ENCODE measurements at places on chromosomes 4 and X.

DNA sequence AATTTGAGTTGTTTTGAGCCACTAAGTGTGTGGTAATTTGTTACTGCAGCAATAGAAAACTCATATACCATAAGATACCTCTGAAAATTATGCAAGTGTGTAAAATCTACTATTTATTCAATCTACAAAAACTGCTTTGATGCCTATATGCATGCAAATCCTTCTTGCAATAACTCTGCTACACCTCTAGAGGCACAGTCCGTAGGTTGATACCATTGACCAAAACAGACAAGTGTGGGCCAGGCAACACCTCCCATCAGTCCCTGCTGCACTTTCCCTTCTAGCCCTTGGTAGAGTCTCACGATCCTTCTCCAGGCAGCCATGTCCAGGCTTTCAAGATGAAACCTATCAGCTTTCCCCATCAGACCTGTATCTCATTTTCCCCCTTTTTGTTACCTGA lies 48.8 kb upstream of the FAM9A start:
- H3K36me3 ChIP-seq: no peaks in the 10 kb centered on the region
- H3K27me3 ChIP-seq: no peaks in the 10 kb centered on the region
- H3K4me1 ChIP-seq: peaks cover 9% of the 10 kb centered on the region
- no peak overlapping the region for H3K27ac ChIP-seq
- no peak for DNase-seq

GRCh38 chrX:13295841-13296240 lies 24.0 kb downstream of the ATXN3L start:
- no peaks in the 10 kb centered on the region for H3K36me3 ChIP-seq
- no peak overlapping the region for H3K27ac ChIP-seq
- no peaks in the 10 kb centered on the region for H3K27me3 ChIP-seq
- no peak for DNase-seq

DNA sequence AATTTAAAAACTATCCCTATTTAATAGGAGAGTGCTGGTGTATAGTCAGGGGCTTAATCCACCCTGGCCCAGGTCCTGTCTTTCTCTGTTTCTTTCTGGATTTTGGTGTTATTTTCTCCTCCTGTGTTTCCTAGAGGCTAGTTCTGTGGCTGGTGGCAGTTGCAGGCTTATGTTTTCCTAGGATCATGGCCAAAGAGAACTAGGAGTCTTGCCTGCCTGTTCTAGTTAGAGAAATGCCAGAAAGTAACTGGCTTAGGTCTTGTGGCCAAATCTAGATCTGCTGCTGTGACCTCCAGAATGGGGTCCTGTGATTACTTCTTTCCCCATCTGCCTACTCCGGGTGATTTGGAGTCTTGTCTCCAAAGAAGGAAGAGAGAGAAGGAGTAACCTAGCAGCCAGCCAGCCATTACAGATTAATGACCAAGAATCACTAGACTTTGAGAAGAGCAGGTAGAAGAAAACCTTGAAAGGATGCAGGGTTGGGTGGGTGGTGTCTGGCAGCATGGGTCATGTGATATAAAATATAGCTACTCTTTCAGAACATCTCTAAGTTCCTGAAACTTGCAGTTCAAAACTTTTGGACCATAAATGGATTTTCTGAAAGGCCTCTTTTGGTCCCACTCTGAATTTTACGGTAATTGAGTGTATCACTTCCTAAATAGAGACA lies 117.9 kb downstream of the STIM2 start:
- peaks cover 2% of the 10 kb centered on the region for H3K36me3 ChIP-seq
- no peak overlapping the region for H3K4me3 ChIP-seq
- DNase-seq: no peak
- no peaks in the 10 kb centered on the region for H3K4me1 ChIP-seq

DNA sequence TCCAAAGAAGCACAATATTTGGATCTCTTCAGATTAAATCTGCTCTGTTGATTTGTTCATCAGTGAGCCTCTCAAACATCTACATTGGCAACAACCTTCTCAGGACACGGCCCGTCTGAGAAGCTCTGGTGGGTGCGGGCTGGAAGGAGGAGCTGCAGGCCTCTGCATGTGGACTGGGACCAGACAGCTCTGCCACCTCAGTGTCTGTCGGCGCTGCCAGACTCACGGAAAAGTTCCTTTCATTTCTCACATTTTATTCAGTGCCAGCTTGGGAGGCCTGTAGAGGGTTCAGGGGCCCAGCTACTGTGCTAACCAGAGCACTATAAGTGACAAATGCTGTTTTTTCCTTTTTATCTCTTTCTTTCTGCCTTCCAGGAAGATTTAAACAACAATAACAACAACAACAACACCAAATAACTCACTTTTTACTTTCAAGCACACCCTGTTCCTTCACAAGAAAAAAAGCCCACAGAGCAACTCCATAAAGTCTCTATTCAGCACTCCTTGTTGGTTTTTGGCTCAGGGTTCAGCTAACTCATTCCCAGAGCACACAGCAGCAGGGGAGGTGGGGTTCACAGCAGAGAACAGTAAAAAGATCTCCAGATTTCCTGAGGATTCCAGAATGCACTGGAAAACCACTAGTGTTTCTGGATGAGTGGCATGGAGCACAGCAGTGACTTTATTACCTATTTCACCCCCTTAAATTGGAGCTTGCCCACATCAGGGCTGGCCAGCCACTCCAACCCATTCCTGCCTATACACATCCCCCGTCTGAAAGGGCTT lies 23.2 kb upstream of the HOPX start:
- H3K4me3 ChIP-seq: no peak overlapping the region
- no peak overlapping the region for H3K27ac ChIP-seq
- no peak for DNase-seq
- peaks cover 13% of the 10 kb centered on the region for H3K4me1 ChIP-seq

GRCh38 chr4:151807220-151807619 lies 46.4 kb upstream of the GATB start:
- peaks cover 14% of the 10 kb centered on the region for H3K4me1 ChIP-seq

DNA sequence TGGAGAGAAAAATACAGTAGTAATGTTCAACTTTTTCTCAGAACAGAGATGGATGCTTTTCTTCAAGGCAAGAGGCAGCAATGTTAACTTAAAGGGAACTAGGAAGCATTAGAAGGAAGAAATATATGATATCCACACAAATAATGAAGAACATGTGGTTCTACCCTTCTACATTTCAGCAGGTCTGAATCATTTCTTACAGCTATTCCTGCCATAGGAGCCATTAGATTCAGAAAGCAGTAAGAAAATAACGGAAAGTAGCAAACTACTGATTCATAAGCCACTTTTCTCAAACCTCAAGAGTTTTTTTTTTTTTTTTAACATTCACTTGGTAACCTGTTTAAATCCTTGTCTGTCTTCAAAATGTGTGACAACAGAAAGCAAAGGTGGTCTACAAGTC lies 1251.6 kb upstream of the AGA start:
- H3K27me3 ChIP-seq: no peaks in the 10 kb centered on the region
- DNase-seq: no peak
- no peak overlapping the region for H3K4me3 ChIP-seq
- no peak overlapping the region for H3K27ac ChIP-seq
- no peaks in the 10 kb centered on the region for H3K36me3 ChIP-seq

- no peak overlapping the region for H3K27ac ChIP-seq
- no peaks in the 10 kb centered on the region for H3K27me3 ChIP-seq
- H3K4me1 ChIP-seq: peaks cover 20% of the 10 kb centered on the region
These were observed 110.6 kb upstream of the C1QTNF7 start for GRCh38 chr4:15317246-15317645.

DNA sequence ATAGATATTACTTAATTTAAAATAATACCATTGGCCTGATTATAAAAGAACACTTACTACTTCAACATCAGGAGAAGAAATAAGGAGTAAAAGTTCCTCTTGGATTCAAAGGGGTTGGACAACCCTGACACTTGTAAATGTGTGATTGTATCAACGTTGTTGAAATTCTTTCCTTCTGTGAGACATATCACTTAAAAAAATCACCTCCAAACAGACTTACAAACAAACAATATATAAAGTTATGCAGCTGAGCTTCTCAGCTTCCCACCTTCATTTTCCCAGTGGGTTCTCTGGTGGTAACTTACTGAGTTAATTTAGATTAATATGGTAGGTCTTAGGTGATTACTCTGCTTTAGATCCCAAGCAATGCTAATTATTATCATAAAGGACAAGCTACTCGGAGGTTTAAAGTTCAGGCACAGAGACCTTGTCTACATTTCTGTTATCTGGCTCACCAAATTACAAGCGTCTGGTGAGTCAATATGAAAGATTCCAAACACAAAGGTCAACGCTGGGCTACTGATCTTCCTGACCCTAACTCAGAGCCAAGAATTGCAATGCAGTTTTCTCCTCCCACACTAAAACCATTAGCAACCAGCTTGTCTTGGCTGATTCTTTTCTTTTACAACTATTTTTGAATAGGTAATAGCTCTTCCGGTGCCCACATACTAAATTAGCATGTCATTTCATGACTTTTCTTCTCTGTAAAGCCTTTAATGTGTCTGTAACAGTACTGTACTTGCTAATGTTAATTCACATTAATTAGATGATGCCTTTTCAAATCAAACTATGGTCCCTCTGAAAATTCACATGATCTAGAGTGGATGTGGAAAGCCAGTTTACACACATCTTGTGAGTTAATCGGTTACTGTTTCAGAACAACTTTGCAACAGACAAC lies 157.6 kb downstream of the RASL11B start:
- no peak for DNase-seq
- H3K4me3 ChIP-seq: no peak overlapping the region
- H3K27me3 ChIP-seq: no peaks in the 10 kb centered on the region
- H3K36me3 ChIP-seq: no peaks in the 10 kb centered on the region
- peak overlapping the region; percentile 67 for H3K27ac ChIP-seq

All from mesothelial cell of epicardium (in vitro differentiated cells).